Fibroblast of skin of right quadriceps (primary cell): ENCODE measurements at places on chromosomes 16 and 17.

DNA sequence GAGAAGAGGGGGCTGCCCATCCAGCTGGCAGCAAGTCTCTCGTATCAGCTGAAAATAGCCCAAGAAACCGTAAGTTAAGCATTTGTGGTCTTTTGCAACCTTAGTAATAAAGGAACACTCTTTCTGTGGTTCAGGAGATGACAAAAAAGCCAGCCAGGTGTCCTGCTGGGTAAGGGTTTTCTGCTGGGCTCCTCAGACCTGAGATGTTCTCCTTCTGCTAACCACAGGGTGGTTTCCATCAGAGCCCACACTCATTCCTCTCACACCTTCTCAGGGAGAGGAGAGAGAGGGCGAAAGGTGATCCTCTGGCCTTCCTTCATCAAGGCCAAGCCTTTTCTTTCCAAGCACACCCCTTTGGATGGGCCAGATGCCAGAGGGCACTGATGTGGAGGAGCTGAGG is 70.7 kb downstream of the TEX14 start:
- DNase-seq = no peak

GRCh38 chr17:31250229-31250628 is 46.8 kb downstream of the OMG start:
- DNase-seq = no peak

- DNase-seq = no peak
These were observed 5.4 kb upstream of the ITGA2B start for GRCh38 chr17:44394833-44395232.

GRCh38 chr17:67025216-67025792 is 19.1 kb upstream of the CACNG1 start:
- no peak for DNase-seq

- peak; percentile 39 for DNase-seq
These were observed 116.3 kb downstream of the TANC2 start for GRCh38 chr17:63082273-63082861.

DNA sequence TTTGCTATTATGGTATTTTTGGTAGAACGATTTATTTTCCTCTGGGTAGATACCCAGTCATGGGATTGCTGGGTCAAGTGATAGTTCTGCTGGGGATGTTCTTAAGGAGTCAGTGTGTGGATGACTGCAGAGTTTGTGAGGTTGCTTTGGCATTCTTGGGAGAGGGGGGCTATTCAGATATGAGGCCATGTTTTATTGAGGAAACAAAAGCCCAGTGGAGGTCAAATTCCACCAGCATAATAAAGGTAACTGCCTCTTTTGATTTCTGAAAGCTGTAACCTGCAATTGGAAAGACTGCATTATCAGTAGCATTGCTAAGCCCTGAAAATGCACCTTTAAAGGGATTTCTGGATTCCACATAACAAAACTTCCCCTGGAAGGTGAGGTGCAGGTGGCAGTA is 43.7 kb upstream of the HNF1B start:
- no peak for DNase-seq

GRCh38 chr17:542943-543342 is 171.7 kb downstream of the VPS53 start:
- DNase-seq = no peak

- peak; percentile 66 for DNase-seq
These were observed 3.9 kb upstream of the KRT28 start for GRCh38 chr17:40803617-40804082.

DNA sequence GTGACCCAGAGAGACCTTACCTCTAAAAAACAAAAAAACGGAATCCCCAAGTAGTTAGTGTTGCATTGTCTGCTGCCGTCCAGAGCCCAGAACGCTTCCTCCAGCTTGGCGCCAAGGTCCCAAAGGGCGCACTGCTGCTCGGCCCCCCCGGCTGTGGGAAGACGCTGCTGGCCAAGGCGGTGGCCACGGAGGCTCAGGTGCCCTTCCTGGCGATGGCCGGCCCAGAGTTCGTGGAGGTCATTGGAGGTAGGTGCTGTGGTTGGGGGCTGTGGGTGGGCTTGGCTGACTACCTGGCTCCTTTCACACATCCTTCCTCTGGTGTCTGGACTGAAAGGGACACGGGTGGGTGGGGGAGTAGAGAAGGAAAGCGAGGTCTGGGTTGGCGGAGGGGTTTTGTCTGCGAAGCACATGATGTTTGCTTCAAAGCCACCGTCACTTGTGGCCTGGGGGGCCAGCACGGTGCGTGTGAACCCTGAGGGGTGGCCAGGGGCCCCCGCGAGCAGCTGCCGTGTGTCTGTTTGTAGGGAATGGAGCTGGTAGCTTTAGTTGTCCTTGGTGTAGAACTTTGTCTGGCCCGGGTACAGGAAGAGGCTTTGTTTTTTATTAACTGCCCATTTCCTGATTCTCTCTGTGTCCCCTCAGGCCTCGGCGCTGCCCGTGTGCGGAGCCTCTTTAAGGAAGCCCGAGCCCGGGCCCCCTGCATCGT is 23.8 kb downstream of the SPG7 start:
- no peak for DNase-seq

- DNase-seq = peak; percentile 99
These were observed 123.8 kb downstream of the SMG6 start for GRCh38 chr17:2179615-2180295.

DNA sequence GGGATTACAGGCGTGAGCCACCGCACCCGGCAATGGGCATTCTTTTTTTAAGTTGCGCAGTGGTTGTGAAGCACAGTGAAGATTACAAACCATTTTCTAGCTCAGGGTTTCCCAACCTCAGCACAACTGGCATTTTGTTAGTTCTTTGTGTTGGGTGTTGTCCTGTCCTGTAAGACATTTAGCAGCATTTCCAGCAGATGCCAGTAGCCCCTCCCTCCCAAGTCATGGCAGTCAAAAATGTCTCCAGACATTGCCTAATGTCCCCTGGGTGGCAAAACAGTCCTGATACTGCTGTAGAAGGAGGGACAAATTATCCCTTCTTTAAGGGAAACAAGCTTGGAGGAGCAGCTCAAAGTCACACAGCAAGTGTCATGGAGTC is 15.6 kb downstream of the PLK1 start:
- DNase-seq = no peak

GRCh38 chr17:42312285-42313130 is 24.2 kb downstream of the STAT5A start:
- DNase-seq = peak; percentile 81

DNA sequence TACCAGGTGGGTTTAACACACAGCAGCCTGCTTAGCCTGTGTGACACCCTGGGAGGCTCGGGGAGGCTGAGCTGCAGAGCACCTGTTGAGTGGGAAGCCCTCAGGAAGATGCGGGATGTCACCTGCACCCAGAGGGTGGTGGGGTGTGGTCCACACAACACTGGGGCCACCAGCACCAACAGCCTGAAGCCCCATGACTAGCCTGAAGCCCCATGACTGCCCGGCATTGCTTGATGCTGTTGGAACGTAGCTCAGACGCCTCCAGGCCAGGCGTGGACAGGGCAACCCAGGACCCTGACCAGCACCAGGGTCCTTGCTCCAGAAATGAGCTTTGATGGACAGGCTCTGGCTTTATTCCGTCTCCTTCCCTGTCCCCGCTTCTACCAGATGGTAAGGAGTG is 76.3 kb upstream of the ZNF469 start:
- no peak for DNase-seq

GRCh38 chr17:11924076-11924475 is 73.2 kb downstream of the ZNF18 start:
- no peak for DNase-seq

GRCh38 chr17:65054602-65055001 is 1.9 kb downstream of the GNA13 start:
- DNase-seq = no peak

DNA sequence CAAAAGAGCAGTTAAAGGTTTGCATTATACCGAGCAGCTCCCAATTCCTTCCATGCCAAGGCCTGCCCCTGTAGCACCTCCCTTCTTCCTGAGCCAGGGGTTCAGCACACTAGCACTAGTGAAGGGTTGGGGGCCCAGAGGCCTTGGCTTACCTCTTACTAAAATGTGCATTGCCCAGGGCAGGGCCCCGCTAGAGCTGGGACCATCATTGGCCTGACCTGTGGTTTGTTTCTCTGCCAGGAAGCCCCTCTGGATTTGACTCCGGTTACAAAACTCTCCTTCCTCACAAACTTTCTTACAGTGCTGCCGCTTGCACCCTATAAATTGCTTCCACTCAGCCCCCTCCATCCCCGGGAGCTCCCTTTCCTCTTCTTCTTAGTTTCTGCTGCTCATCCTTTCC is 33.8 kb downstream of the MPRIP start:
- DNase-seq = no peak

DNA sequence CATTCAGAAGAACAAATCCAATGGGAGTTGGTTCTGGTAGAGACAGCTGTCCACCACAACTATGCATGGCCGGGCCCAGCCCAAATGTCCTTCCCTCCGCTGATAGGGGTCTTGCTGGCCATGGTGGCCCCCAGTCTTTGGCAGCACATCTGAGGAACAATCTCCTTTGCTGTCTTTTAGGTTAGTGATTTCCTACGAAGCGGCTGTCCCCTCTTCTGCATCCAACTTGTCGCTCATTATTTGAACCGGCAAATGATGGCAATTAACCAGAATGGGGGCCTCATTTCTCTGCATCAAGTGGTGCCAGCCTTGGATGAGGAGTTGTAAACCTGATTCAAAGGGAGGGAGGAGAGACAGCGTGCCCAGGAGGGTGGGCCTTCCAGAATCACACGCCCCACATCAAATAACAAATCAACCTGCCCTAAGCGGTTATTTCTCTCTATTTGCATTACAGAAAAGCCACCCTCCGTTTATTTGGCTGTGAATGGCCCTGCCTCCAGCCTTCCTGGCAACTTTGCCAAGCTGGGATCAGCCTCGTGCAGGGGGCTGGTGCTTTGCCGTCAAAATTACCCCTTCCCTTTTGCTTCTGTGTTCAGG is 156.5 kb downstream of the RGS9 start:
- no peak for DNase-seq

DNA sequence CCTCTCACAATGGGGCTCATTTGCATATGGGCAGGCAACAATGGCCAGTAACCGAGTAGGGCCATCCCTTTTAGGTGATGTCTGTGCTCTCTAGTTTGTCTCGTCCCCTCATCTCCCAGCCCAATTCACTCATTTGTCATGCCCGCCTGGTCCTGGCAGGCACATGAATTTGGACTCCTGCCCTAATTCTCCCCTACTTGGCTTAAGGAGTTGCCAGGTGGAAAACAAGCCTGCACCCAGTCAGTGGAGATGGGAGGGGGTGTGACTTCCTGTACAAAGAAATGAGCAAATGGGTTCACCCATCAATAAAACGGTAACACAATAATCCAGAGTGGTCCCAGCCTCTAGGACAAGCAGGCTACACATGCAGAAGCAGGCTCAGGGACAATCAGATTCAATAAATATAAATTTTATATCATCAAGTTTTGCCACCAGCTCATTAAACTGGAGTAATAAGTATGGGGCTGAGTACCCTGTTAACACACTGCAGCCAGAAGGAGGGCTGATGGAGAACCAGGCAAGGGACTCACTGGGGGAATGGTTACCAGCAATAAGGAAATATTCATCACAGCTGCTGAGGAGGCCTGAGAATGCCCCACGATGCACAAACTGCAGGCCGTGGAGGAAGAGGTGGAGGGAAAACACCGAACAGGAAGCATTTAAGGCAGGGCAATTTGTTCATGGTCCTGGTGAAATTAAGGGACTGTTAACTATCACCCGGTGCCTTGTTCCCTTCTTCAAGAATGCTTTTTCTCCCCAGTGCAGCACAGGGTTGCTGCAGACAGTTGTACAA is 84.4 kb upstream of the GPRC5B start:
- no peak for DNase-seq

- no peak for DNase-seq
These were observed 601 bp downstream of the SPNS1 start for GRCh38 chr16:28975158-28975599.

DNA sequence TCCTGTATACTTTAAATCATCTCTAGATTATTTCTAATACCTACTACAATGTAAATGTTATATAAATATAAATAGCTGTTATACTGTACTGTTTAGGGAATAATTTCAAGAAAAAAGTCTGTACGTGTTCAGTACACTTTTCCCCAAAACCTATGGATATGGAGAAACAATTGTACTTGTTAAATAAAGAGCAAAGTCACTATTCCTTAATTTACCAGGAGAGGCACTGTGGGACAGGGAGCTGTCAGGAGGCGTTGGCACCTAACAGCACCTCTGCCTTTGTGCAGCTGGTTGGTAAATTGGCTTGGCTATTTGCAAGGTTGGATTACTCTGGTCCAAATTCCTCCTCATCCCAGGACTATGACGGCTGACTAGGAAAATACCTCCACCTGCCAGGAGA is 28.0 kb downstream of the CRHR1 start:
- no peak for DNase-seq

- peak; percentile 3 for DNase-seq
These were observed 39.3 kb downstream of the ABAT start for GRCh38 chr16:8713635-8714172.

DNA sequence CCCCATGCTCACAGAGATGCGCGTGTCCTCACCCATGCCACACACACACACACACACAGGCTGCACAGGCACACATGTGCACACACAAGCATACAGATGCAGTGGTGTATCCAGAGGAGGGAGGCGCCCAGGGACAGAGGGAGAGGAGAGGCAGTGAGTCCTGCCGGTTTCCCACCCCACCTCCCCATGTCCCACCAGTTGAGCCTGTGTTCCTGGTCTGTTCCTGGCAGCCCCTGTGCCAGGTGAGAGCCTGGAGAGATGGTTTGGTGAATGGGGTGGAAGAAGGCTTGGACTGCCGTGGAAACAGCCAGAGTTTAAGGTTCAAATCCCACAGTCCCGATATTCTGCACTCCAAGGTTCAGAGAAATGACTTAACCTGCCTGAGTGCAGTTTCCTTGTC is 10.2 kb upstream of the FADS6 start:
- no peak for DNase-seq

GRCh38 chr17:38628441-38628840 is 22.7 kb upstream of the SRCIN1 start:
- DNase-seq = no peak

- DNase-seq = peak; percentile 82
These were observed 35.1 kb downstream of the IGF2BP1 start for GRCh38 chr17:49031965-49032928.

DNA sequence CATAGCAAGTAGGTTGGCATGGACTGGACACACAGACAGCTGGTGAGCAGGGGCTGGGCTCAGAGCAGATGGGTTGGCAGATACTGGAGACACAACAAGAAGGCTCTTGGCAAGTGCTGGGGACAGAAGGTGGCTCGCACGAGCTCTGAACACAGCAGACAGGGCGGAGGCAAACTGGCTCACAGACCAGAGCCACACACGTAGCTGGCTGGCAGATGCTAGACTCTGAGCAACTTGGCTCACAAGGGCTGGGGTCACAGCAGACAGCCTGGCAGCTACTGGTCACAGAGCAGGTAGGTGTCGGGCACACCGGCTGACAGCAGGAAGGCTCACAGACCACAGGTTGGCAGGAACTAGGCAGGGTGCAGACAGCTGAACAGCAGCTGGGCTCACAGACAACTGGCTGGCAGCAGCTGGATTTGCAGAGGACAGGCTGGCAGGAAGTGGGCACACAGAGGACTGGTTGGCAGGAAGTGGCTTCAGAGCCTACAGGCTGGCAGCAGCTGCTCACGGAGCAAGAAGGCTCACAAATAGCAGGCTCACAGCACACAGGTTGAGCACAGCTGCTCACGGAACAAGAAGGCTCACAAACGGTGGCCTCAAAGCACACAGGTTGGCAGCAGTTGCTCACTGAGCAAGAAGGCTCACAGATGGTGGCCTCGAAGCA is 725 bp downstream of the KRTAP16-1 start:
- no peak for DNase-seq

GRCh38 chr17:35773679-35774425 is 13.2 kb downstream of the C17orf50 start:
- no peak for DNase-seq
